Kidney glomerular epithelial cell (primary cell): ENCODE measurements at places on chromosomes 7 and 10.
A peak's percentile ranks its signal among the peaks of the same experiment; 100 is the strongest.

- no peak for DNase-seq
Observed at GRCh38 chr7:68998136-68998535, 600.1 kb upstream of the AUTS2 start.

- DNase-seq: no peak
Observed at GRCh38 chr10:6044751-6045313, 17.3 kb downstream of the IL2RA start.

DNA sequence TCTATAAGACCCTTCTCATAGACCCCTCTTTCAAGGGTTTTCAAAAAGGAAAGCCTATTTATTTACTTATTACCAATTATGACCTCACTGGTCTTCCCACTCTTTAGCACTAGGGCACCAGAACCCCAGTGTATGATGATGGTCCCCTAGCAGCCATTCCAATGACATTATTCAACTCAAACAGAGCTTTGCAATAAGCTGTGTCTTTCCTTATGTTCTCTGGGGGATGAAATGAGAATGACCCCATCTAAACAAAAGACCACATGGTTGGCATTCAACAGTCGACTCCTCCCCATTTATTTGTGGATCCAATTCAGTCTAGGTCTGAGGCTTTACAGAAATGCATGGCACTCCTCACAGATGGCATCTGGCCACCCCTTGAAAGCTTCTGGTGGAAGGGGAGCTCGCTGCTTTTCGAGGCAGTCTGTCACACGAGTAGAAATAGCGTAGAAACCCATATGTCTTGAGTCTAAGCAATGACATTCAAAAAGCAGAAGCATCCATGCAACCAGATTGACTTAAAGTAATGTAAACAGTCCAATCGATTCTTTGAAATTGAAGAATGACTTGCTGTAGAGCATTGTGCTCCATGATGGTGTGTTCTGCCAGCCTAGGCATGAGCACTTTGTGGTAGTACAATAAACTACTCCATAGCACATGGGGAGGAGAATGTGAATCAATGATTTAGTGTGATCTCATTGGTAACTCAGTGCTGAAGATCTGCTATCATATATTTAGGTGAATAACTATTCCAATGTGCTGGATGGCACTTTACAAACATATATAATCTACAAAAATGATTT lies 29.8 kb downstream of the NRP1 start:
- DNase-seq: no peak

- no peak for DNase-seq
Observed at GRCh38 chr7:136179851-136180721, 202.9 kb upstream of the MTPN start.

DNA sequence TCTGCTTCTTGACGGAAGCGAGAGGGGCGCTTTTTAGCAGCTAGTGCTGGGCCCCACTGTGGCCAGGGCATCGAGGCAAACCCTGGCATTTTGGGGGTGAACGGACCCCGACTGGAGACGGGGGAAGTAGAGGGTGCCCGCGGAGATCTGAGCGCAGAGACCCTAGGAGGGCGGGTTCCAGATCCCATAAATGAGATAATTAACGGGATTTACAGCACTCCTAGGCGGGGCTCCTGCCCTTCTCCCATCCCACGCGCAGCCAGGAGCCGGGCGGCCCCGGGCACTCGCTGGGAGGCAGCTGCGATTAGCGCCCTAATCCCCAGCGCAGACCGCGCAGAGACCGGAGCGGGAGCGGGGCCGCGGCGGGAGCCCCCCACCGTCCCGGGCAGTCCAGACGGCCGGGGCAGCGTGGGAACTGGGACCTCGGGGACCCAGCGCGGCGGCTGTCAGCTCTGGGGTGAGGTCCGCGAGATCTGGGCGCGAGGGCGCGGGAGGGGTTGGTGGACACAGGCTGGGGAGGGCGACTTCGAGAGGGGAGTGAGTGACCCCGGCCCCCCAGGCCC lies 735 bp downstream of the JCAD start:
- DNase-seq: no peak

GRCh38 chr7:133683182-133683454 lies 430.2 kb downstream of the EXOC4 start:
- DNase-seq: no peak

DNA sequence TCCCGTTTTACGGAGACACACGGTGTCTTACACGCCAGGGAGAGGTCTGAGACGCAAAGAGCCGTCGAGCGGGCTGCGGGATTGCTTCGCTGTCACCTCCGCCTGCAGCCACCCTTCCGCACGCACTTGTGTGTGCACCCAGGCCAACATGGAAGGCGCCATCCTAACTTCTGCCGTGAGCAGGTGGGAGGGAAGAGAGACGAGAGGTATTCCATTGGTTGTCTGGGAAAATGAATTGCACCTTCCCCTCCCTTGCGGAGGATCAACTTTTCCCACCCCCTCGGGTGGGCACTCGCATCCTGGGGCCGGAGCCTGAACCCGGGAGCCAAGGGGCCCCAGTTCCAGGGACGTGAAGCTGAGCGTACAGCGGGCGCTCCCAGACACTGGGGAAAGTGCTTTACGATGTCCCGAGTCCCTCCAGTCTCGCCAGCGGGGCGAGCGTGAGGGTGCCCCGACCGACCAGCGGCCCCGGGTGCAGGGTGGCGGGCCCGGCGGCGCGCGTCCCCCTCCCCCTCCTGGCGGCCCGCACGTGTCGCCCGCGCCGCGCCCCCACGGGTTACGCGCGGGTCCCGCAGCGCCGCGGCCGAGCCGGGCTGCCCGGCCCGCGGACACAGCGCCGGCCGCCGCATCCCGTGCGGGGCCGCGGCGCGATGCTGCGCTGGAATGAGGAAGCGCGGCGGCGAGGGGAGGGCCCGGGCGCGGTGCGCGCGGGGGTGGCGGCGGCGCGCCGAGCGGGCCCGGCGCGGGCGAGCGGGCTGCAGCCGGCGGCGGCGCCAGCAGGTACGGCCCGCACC lies 984 bp upstream of the IKZF1 start:
- no peak for DNase-seq

GRCh38 chr10:109838592-109839244 lies 84.6 kb downstream of the XPNPEP1 start:
- no peak for DNase-seq

- no peak for DNase-seq
Observed at GRCh38 chr7:128026551-128026950, 4.7 kb downstream of the LRRC4 start.

DNA sequence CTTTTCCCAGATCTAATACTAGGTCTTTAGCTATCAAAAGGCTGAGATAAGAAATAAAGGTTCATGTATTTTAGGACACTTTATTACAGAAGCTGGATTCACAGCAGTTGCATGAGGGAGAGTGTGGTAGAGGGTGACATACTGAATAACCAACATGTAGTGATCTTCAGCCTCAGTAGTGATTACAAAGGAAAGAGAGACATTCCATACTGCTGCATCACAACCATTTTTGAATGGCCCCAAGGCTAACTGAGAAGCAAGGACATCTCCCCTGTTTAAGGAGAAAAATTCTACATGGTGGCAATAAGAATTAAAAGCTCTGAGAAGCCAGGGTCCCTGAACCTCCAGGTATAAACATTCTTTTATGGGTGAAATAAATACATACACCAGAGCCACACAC lies 35.3 kb downstream of the COG5 start:
- DNase-seq: peak; percentile 3

- DNase-seq: no peak
Observed at GRCh38 chr7:141313896-141314295, 237.3 kb upstream of the AGK start.

DNA sequence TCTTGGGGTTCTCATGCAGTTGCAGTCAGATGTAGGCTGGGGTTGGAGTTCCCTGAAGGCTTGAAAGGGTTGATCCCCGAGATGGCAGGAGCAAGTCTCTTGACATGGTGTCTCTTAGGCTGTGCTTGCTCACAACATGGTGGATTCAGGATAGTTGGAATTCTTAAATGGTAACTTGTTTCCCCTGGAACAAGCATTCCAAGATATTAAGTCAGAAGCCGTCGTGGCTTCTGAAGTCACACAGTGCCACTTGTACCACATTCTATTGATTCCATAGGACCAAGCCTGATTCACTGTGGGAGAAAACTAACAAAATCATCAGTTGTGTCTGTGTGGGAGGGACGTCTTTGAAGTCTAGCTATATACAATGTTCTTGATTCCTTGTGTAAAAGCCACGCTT lies 3.5 kb upstream of the SLC35B4 start:
- no peak for DNase-seq

DNA sequence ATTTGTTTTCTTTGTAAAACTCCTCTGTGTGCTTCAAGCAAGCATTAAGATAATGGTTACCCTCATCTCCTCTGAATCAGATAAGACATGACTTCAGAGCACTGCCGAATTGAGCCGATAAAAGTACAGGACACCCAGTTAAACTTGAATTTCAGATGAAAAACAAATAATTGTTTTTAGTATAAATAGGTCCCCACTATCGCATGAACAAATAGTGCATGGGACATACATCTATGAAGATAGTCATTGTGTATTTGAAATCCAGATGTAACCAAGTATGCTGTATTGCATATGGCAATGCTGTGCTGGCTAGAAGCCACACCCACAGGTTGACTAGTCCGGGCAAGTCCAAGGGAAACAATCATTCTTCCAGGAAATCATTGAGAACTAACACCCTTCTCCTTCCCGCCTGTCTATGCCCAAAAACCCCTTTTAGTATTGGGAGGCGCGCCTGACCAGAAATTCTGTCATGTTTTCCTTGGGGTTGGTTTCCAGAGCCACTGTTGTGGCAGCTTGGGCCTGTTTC lies 12.6 kb upstream of the FGFR2 start:
- no peak for DNase-seq
